ENCODE measurements at places on chromosomes 3 and 15.

DNA sequence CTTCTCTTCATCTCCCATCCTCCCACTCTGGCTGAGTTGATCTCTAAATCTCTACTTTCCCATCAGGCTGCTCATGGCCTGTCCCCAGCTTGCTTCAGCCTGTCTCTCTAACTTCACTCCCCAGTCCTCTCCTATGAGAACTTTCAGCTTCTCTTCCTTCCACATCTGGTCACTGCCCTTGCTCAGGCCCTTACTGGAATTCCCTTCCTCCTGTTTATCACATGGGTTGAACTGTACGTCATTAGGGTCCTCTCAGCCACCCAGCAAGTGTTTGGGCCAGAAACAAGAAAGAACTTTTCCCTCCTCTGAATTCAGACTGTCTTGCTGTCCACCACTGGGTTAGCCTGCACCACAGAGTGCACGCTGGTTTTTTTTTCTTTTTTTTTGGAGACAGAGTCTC lies 5.0 kb downstream of the PTPN23 start:
- no peak for DNase-seq

GRCh38 chr3:72505539-72506405 lies 342.5 kb downstream of the SHQ1 start:
- no peak for DNase-seq

DNA sequence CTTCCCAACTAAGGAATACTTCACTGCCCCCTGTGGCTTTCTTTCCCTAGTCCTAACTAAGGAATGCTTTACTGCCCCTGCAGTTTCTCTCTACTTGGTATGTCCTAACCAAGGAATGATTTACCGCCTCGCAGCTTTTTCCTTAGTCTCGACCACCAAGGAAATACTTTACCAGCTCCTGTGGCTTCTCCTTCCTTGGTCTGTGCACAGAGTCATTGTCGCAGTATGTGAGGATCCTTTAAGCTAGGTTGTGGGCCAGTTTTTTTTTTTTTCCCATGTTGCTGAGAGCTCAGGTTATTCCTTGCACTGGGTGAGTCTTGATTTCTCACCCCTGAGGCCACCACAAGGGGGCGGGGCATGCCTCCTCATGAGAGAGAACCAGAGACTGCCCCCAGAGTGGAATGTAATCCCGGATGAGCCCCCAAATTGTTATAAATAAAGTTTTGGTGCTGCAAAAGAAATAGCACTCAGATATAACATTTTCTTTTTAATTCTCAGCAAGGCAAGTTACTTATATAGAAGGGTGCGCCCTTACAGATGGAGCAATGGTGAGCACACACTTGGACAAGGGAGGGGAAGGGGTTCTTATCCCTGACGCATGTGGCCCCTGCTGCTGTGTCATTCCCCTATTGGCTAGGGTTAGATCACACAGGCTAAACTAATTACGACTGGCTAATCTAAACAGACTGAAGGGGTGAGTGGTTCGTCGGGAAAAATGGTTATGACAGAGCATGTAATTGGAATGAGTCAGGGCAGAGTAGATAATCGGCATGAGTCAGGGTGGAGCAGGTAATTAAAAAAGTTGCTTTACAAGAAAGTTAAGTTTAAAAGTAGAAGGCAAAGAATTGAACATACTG lies 27.0 kb downstream of the NDUFB4 start:
- DNase-seq: peak; percentile 57

DNA sequence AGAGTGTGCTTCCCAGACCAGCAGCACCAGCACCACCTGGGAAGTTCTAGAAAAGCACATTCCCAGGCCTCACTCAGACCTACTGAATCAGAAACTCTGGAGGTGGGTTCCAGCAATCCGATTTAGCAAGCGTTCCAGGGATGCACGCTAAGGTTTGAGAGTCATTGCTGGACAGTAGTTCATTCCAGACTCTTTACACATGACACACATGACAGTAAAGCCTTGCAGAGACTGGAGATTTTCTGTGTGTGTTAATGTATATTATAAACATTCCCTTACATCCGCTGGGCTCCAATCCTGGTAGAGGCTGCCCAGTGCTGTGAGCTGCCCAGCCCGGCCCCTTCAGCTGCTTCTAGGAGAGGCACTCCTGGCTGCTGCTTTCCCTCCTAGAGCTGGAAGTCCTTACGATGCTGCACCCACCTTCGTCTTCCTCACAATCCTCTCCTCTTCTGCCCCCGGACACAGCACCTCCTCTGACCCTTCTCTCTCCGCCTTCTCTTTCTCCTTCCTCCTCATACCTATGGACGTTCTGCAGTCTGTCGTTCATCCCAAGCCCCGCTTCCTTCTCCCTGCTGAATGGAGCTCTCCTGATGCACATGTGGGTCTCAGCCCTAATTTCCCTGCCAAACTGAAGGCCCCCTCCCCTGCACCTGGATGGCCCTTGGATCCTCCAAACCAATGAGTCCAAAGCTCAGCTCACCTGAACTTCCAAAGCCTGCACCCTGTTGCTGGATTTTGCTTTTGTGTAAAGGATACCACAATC lies 44.4 kb downstream of the ITGA11 start:
- no peak for DNase-seq

DNA sequence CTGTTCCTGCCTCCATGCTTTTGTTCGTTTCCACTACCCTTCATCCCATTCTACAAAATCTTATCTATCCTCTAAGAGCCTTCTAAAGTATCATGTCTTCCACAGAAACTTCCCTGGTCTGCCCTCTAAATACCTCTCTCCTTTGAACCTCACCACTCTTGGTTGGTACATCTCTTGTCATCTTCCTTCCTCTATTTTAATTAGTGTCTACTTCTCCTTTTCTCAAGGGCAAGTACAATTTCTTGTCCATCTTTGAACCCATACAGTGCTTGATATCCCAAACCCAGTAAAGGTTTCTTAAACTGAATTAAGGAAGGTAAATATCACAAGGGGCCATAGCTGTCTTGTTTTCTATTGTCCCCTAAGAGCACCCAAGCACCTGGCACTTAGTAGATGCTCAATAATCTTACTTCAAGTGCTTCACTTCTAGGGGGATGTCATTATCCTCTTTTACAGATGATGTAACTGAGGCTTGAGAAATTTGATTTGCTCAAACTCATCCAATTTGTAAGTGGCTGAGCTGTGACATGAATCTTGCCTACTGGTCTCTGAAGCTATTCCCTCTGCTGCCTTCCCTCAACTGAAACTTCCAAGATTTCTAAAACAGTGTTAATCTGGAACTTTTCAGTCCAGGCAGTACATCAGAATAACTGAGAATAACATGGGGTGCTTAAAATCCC lies 2.6 kb upstream of the DAPK2 start:
- DNase-seq: no peak

- DNase-seq: no peak
These were observed 35.0 kb downstream of the GSK3B start for GRCh38 chr3:120059081-120059864.

- no peak for DNase-seq
These were observed 19.9 kb downstream of the CLDN1 start for GRCh38 chr3:190302212-190302867.

DNA sequence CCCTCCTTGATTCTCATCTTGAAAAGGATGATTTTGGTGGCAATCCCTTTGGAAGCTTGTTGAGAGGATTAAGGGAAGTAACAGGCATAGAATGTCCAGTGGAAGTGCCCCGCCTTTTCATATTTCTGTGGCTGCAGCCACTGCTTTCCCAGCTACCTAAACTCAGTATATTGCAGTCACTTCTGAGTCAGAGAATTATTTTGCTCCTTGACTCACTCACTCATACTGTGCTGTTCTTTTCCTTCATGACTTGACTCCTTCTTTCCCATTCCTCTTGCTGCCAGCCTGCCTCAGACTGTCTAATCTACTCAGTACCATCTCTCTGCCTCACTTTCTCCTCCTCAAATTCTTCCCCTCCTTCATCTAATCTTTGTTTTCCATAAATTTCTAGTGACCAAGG lies 26.5 kb upstream of the POLR2M start:
- peak; percentile 69 for DNase-seq

GRCh38 chr15:81190922-81191507 lies 5.7 kb upstream of the IL16 start:
- DNase-seq: no peak

GRCh38 chr15:99475754-99476412 lies 89.9 kb upstream of the MEF2A start:
- DNase-seq: no peak

DNA sequence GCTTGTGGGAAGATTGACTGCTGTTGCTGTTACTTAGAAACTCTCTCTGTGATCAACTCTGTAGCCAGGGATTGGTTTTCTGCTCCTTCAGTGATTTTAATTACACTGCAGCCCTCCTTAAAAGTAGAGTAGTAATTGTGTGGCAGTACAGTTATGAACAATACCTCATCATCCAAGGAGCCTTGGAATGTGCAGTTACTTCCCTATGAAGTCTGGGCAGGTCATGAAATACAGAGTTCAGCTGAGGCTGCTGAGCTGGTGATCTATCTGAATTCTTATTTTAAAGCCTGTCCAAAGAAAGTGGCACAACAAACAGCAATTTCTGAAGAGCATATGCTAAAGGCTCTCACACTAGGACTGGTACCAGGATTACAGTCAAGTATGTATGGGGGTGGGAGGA lies 37.4 kb upstream of the MRPL3 start:
- peak; percentile 12 for DNase-seq

DNA sequence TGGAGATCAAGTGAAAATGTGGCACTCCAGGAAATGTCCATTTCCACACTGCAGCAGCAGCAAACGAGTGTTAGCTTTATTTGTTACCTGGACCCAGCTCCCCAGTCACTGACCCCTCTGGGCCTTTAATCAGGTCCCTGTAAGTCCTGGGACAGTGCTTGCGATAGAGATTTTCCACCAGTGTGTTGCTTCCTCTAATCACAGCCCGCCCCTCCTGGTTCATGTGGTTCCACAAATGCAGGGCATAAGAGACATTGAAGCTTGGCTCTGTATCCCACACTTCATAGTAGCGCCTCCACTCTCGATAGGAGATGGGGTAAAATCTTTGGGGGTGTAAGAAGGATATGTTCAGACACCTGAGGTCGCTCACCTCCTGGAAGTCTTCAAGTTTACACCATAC lies 8.0 kb downstream of the A4GNT start:
- DNase-seq: no peak

DNA sequence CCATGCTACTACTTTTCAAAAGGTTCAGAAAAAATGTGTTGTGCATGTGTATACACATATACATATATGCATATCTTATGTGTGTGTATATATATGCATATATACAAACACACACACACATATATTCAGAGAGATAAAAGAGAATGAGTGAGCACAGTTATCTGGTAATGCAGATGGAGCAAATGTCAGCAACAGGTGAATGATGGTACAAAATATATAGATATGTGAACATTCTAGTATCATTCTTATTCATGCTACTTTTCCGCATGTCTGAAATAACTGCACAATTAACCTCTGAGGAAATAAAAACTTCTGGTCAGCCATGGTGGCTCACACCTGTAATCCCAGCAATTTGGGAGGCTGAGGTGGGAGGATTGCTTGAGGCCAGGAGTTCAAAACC lies 222.6 kb upstream of the NANOGP8 start:
- DNase-seq: no peak

DNA sequence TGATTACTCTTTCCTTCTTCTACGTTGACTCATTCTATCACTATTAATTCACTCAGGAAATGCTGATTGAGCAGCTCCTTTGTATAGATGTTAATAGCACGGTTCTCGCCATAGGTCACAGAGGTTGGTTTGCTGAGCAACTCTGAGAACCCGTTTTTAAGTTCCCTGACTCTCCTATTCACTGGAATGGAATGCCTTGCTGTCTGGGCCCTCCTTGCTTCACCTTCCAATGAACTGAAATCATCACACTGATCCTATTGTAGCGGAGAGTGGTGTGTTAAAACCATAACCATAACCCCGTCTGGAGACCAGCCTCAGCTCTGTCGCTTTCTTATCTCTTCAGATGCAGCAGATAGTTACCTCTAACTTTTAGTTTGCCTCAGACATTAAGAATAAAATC lies 323.6 kb downstream of the GABRB3 start:
- DNase-seq: peak; percentile 80

- DNase-seq: peak; percentile 39
These were observed 168.8 kb upstream of the TLE3 start for GRCh38 chr15:70266412-70267121.

DNA sequence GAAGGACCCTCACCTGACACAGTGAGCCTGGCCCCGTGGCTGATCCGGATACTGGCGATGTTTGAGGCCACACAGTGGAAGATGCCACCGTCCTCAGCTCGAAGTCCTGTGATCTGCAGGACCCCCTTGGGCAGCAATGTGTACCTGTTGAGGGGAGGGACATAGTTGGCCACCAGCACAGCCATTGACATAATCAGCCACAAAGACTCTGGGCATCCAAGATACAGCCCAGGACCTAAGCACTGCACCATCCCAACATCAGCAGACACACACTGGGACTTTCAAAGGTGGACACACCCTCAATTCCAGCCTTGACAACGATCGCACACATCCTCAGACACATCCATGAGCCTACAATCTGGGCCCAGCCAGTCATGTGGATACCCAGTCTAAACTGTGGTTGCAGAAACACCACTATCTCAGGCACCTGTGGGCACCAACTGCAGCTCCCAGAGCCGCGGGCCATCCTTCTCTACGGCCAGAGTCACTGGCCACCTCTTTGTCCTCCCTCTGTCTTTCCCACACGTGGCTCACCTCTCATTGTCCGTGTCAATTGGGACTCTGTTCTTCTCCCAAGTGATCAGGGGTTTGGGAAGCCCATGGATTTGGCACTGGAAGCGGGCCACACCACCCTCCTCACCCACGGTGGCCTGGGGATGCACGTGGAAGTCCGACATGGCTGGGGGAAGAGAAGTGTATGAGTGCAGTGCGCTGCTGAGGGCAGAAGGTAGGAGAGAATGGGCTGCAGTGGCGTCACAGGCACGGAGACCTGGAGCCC lies 31.0 kb downstream of the RNU5B-1 start:
- no peak for DNase-seq

DNA sequence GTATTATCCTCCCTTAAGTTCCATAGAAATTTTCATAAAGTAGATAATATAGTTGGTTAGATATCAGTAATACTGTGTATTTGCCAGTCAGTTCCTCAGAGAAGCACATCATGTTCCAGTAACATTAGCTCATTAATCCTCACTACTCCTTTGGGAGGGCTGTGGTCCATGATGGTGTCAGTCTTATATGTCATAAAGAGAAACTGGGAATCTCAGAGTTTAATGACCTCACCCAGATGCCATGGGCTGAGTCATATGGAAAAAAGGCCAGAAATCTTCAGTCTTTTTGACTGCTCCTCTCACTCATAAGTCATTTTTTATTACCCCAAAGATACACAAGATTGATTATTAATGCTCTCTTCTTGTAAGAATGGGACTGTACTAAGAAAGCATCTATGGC lies 188.6 kb downstream of the CHL1 start:
- no peak for DNase-seq

DNA sequence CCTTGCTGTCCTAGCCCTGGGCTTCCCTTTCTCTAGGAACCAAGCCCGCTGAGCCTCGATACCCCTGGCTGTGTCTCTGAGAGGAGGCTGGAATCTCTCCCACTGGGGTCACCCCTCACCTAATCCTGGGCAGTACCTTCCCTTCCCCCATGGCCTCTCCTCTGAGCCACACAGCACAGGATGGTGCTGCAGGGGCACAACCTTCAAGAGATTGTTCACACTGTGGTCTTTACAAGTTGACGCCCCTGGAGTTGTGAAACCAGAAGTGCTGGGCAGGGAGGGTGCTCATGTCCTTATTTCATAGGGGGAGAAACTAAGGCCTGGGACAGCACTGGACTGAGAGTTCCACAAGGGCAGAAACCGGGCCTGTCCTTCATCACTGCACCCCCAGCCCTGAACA lies 70.9 kb upstream of the TMEM115 start:
- DNase-seq: no peak

All from astrocyte (in vitro differentiated cells and primary cell).